Mesothelial cell of epicardium (in vitro differentiated cells): ENCODE measurements at places on chromosomes 5 and 9. TPM values are rescaled to one million over a fixed set of nuclear protein-coding genes. Genes with fewer than 3 reads are reported as not detected.

DNA sequence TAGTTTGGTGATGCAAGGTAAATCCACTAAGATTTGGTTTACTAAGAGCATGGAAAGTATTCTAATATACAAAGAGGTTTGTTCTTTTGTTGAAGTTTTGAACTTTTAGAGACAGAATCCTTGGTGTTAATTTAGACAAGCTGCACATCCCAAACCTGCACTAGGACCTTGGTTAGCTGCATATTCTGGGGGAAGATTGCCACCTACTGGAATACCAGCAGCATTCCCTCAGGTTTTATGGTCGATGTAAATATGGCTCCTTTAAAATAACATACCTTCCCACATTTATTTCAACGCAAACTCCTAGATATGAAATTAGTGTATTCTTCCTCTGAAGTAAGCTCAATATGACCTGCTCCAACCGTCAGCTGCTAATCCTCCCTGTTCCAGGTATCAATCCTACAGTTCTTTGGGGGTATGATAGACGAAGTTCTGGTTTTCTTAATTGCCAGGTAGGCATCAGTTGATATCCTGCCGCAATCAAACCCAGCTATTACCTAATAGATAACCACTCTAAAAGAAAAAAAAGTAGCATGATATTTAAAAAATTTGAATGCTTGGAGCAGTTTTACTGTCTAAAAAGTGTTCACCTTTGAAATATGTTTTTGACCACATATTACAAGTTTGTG is 624.1 kb downstream of the ISL1 start:
- no peaks in the 10 kb centered on the region for H3K27me3 ChIP-seq
- H3K4me1 ChIP-seq = peaks cover 12% of the 10 kb centered on the region
- no peak overlapping the region for H3K27ac ChIP-seq
- H3K36me3 ChIP-seq = no peaks in the 10 kb centered on the region

GRCh38 chr5:167049043-167049663 is 1242.3 kb upstream of the WWC1 start:
- no peak overlapping the region for H3K4me3 ChIP-seq
- H3K27ac ChIP-seq = no peak overlapping the region
- H3K4me1 ChIP-seq = peaks cover 22% of the 10 kb centered on the region

CHSY3 gene
- 3.6 to 4.8 TPM (median 3.6 TPM) in 3 replicates for total RNA-seq

- H3K4me3 ChIP-seq = no peak overlapping the region
- no peak for DNase-seq
- no peak overlapping the region for H3K27ac ChIP-seq
- no peaks in the 10 kb centered on the region for H3K36me3 ChIP-seq
Measured at GRCh38 chr5:169566202-169566601, 17.4 kb upstream of the SPDL1 start.

GRCh38 chr9:72557549-72557948 is 36.1 kb downstream of the TMC1 start:
- no peak for DNase-seq
- H3K4me1 ChIP-seq = peaks cover 14% of the 10 kb centered on the region
- no peak overlapping the region for H3K4me3 ChIP-seq
- no peaks in the 10 kb centered on the region for H3K27me3 ChIP-seq
- no peaks in the 10 kb centered on the region for H3K36me3 ChIP-seq
